ENCODE measurements at places on chromosomes 7 and 10.

DNA sequence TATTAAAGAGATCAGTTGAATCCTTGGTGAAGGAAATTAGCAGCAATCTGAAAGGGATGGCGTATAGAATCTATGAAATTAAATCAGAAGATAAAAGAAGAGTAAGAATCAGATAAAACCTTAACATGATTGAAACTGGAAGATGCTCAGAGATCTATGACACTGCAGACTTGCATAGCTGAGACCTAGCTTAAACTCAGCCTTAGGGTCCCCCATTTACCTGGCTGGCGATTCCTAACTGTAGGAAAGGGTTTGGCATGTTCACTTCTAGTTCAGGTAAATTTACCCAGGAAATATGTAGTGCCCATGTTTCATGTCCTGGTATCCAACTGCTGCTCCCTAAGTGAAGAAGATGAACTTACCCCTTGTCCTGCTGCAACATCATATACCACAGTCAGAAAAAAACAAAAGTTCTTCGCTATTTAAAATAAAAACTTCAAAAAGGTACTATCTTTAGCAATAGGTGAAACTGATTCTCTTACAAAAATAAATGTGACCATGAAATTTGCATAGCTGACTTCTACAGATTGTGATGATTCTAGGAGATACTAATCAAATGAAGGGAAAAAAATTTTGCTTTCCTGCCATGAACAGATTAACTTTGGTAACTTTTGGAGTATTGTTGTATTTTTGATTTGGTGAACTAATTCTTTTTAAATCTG, 47.8 kb upstream of the TMEM243 start:
- no peak for DNase-seq

GRCh38 chr7:27064159-27064558, 31.6 kb downstream of the HOXA1 start:
- no peak for DNase-seq

GRCh38 chr10:115093286-115093775, at the start of gene ATRNL1:
Gene ATRNL1, plus strand, starts transcription at chr10:115093365. Its CDS starts 386 bp downstream, at chr10:115093751.
- DNase-seq: no peak

GRCh38 chr7:93838966-93839365, 51.6 kb downstream of the TFPI2 start:
- no peak for DNase-seq

GRCh38 chr10:112797197-112797596, 152.8 kb upstream of the TCF7L2 start:
- DNase-seq: no peak

DNA sequence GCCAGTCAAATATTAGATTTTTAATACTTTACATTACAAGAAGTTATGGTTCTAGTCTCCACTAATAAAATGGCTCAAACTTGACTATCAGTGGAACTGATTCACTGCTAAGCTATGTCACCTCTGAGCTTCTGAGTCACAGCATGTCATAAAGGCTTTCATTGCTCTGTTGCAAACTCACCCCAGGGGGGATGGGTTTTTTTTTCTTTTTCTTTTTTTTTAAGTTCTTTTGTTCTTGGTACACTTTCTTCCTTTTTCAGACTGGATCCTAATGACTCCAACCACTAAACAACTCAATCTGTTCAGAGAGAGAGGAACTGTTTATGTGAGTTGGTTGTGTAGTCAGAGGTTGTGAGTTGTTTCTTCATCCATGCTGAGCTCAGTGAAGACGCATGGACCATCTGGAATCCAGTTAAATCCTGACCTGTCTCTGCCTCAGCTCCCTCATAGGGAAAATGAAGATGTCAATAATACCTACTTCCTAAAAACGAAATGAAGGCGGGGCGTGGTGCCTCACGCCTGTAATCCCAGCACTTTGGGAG, 11.0 kb downstream of the MYOF start:
- DNase-seq: no peak

DNA sequence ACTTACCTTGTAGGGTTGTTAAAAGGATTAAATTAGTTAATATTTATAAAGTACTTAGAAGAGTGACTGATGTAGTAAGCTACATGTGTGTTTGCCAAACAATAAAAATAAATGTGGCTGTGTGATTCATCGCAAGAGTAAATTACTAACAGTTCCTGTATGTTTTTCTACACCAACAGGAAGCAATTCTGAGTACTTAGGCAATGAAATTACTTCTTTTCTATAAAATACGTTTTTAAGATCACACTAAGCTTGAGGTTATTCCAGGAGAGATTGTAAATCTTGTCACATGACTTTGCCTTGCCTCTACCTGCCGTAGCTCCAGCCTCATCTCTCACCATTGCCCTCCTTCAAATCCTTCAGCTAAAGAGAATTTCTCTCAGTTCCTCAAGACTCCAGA, 18.1 kb upstream of the GSTK1 start:
- DNase-seq: no peak

- DNase-seq: no peak
Measured at GRCh38 chr10:62056219-62056618, 154.7 kb downstream of the ARID5B start.

- DNase-seq: no peak
Measured at GRCh38 chr7:47743965-47744591, 162.2 kb upstream of the TNS3 start.

- no peak for DNase-seq
Measured at GRCh38 chr7:18020138-18020715, 7.4 kb downstream of the PRPS1L1 start.

DNA sequence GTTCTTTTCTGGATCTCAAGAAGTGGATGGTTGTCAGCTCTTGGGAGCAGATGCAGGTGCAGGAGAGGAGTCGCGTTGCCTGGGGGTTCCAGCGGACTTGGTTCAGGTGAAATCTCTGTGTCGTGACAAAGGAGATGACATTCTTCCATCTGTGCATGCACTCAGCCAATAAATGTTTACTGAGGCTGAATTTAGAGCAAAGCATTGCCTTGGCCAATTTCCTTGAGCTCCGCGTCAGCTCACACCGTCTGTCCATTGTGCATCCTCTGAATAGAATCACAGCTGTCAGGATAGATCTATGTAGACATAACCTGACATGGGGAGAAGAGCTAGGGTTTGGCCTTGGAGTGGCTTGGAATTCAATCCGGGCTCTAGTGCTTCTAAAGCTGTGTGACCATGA, 343.7 kb downstream of the GLRX3 start:
- no peak for DNase-seq

DNA sequence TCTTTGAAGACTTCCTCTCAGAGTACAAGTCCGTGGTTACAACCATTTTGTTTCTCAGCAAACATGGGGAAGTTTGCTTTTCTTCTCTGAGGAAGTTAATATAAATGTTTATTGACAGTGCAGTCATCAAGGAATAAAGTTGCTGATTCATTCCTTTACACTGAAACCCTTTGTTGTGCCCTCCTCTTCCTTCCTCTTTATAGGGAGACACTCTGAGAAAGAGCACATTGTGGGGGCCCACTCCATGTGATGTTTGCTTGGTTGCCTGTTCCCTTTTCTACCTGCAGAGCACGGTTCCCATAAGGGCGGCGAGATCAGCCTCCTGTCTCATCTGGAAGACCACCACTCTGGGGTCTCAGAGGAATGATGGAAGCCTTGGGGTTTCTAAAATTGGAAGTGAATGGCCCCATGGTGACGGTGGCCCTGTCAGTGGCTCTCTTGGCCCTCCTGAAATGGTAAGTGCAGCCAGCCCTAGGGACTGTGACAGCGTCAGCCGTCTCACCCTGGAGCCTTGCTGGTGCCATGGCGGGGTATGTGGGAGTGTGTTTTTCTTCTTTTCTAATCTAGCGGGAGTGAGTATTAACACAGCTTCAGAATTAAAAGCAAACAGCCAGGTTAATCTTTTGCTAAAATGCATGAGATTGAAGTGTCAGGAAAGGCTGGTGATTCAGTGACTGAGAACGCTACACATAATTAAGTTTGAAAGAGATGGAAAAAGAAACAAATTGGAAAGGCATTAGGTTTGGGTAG, at the start of gene TBXAS1:
TSS of gene TBXAS1 (plus strand) at position 240 of the 750 bp plus-strand sequence. CDS start at position 367, 127 bp downstream.
- DNase-seq: no peak

- no peak for DNase-seq
Measured at GRCh38 chr7:79452032-79452494, 1.4 kb downstream of the MAGI2 start.

GRCh38 chr10:75544386-75544785, 113.0 kb downstream of the LRMDA start:
- no peak for DNase-seq

- DNase-seq: no peak
Measured at GRCh38 chr10:71202314-71202713, 10.1 kb upstream of the UNC5B start.
